ENCODE measurements at places on chromosomes 6 and 20. TPM values are rescaled to one million over a fixed set of nuclear protein-coding genes. Genes with fewer than 3 reads are reported as not detected.
A peak's percentile ranks its signal among the peaks of the same experiment; 100 is the strongest.

The COL20A1 gene
- total RNA-seq, result not detected

The ARFGEF3 gene
- total RNA-seq, result 17.1 TPM

The PRICKLE4 gene
- 12.7 TPM for total RNA-seq

GRCh38 chr6:69792292-69792691, 4.5 kb downstream of the LMBRD1 start:
- DNase-seq, result no peak

The SLC22A16 gene
- not detected for total RNA-seq

The SPATA25 gene
- 3.7 TPM for total RNA-seq

- peak; percentile 80 for DNase-seq
These were observed at the start of gene TBX18 for GRCh38 chr6:84764332-84765049. TSS of gene TBX18 (minus strand) at chr6:84764598. CDS start at chr6:84764181, 417 bp downstream.

DNA sequence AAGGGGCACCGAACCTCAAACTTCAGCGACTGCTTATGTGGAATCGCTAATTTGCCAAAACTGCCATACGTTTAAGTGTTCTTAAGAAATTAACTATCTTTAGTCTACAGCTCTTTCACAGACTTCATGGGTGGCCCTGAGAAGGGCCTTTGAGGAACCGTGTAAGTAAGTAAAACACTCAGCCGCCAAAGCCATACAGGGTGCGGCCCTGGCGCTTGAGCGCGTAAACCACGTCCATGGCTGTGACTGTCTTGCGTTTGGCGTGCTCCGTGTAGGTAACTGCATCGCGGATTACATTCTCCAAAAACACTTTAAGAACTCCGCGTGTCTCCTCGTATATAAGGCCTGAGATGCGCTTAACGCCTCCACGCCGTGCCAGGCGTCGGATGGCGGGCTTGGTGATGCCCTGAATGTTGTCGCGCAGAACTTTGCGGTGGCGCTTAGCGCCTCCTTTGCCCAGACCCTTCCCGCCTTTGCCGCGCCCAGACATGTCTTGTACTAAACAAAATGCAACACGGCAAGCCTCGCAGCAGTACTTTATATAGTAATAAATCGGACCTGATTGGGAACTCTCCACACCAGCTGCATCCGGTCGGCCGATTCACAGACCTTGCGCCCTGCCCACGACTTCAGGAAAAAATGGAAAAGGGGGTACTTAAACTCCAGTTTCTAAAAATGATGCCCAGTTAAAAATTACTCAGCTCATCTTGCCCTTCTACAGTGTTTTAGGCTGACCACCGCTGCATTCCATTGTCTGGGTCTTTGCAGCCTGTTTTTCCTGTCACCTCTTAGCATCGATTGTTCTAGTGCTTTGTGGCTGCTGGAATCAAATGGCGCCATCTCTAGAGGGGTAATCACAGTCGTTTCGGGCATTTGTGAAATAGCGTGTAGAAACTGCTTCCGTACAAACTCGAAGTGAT, 38.9 kb downstream of the OR2B2 start:
- peak; percentile 80 for DNase-seq

GRCh38 chr6:150079604-150080003, 10.7 kb upstream of the ULBP3 start:
- no peak for DNase-seq
